ENCODE measurements at places on chromosomes 7 and 10.

- peak; percentile 71 for DNase-seq
These were observed 544 bp downstream of the GPRIN2 start for GRCh38 chr10:46555713-46556514.

- no peak for DNase-seq
These were observed 40.5 kb downstream of the NRBF2 start for GRCh38 chr10:63173468-63174232.

GRCh38 chr7:91408388-91409154 is 144.3 kb downstream of the FZD1 start:
- DNase-seq = peak; percentile 17

GRCh38 chr7:112045222-112045621 is 161.0 kb downstream of the DOCK4 start:
- no peak for DNase-seq

- no peak for DNase-seq
These were observed 11.5 kb downstream of the CISD1 start for GRCh38 chr10:58280477-58280876.

- no peak for DNase-seq
These were observed 86.8 kb upstream of the CACNA2D1 start for GRCh38 chr7:82530361-82530760.

GRCh38 chr7:140512317-140513000 is 33.2 kb upstream of the MKRN1 start:
- DNase-seq = peak; percentile 90

- DNase-seq = no peak
These were observed 73.3 kb downstream of the DLG5 start for GRCh38 chr10:77853256-77853655.

GRCh38 chr10:54139819-54140428 is 661.1 kb downstream of the PCDH15 start:
- DNase-seq = no peak

- no peak for DNase-seq
These were observed 13.1 kb downstream of the CCNY start for GRCh38 chr10:35349389-35349915.

DNA sequence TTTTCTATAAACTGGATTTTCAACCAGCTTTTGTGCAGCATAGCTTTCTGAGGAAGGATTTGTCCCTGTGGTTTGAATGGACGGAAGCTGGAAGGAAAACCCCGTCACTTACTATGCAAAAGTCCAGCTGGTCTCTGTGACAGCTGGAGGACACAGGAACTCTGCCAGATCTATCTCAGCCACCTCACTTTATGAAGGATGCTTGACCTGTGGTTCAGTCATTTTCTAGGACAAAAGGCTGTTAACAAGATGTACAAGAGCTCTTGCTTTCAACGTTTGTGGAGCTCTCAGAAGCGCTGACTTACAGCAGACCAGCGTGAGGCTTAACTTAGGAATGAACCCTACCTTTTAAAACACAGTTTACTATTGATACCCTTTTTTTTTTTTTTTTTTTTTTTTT is 90.8 kb downstream of the CREM start:
- DNase-seq = peak; percentile 88

GRCh38 chr7:70539205-70539604 is 592.7 kb upstream of the GALNT17 start:
- DNase-seq = no peak

- no peak for DNase-seq
These were observed 16.7 kb downstream of the BHLHA15 start for GRCh38 chr7:98227939-98228338.

DNA sequence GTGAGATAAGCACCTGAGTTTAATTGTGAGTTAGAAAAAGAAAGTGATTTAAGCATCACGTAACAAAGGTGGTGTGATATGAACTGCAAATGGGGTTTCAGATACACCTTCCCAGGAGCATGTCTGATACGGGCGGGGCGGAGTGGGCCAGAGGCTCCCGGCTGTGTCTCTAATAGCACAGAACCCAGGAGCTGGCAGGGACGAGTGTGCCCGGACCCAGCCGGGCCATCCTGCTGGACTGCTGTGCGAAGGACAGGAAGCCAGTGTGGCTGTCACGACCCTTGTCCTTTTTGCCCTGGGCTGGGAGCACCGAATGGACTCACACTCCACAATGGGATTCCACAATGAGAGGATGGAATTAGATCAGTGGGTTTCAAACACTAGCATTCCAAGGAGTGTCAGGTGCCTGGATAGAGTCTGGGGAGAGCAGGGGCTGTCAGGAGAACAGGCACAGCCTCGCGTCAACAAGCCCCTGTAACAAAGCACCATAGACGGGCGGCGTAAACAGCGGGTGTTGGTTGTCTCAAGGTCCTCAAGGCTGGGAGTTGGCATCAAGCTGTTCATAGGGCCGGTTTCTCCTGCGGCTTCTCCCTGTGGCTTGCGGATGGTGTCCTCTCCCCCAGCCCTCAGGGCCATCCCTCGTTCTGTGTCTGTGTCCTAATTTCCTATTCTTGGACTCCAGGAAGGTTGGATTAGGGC is 242.6 kb upstream of the PITRM1 start:
- no peak for DNase-seq

- DNase-seq = no peak
These were observed 39.6 kb downstream of the NUP205 start for GRCh38 chr7:135597181-135597925.

- no peak for DNase-seq
These were observed 6.9 kb downstream of the KLF6 start for GRCh38 chr10:3777981-3778691.

- DNase-seq = peak; percentile 22
These were observed 113.5 kb downstream of the ITGB8 start for GRCh38 chr7:20444030-20444800.

DNA sequence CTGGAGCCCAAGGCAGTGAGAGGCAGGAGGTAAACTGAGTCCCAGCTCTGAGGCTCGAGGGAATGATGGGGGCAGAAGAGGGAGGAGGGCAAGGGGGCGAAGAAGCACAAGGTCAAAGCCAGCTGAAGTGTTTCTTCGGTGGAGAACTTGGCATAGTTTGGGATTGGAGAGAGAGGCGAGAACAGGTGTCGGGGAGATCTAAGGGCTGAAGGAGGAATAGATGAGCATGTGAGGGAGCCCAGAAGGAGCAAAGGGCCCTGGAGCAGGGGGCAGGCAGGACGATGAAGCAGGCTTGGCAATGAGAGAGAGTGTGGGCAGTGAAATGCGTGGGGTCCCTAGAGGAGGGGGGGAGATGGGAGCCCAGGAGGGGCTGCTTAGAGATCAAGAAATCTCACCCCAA is 35.9 kb downstream of the SH3PXD2A start:
- no peak for DNase-seq

DNA sequence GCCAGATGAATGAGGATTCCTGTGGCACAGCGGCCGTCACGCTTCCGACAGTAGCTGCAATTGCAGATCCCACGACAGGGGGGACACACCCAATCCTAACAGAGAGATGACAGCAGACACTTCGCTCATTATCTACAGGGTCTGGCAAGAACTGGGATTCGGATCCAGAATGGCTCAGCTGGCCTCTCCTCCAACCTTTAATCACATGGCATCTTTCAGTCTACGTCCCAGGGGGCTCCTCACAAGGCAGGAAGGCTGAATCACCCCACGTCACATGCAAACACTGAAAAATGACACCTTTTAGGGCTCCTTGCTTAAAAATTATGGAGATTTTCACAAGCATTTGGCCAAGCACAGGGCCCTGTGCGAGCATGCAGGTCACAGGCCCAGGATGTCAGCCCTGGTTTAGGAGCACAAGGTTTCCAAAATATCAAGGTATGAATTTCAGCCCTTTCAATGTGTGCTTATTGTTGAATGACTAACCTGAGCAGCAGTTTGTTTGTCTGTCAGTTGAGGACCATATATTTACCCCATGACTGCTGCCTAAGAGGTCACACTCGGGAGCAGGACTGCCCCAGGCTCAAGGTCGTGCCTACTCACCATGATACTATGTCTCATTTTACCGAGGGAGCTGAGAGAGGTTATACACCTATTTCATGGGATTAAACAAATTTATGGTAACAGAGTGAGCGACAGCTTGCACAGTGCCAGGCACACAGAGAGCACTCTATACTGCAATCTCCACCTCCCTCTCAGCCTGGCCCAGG is 42.5 kb downstream of the CDCA7L start:
- no peak for DNase-seq

- DNase-seq = no peak
These were observed 149.3 kb downstream of the NXPH1 start for GRCh38 chr7:8582728-8583127.

DNA sequence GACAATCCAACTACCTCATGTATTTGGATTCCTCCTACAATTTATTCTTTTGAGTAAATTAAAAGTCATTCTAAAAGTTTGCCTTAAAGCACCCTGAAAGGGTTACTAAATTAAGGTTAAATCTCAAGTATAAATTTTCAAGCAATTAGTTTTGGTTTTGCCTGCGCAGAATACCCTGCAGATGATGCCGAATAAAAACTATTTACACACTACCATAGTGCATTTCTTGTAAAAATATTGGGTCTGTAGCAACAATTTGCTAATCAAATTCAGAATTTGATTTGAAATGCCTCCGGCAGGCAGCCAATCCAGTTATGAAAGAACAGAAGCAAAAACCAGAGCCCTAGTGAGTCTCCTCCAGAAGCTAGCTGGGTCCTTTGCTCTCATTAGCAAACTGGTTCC is 122.2 kb downstream of the TWIST1 start:
- DNase-seq = no peak

DNA sequence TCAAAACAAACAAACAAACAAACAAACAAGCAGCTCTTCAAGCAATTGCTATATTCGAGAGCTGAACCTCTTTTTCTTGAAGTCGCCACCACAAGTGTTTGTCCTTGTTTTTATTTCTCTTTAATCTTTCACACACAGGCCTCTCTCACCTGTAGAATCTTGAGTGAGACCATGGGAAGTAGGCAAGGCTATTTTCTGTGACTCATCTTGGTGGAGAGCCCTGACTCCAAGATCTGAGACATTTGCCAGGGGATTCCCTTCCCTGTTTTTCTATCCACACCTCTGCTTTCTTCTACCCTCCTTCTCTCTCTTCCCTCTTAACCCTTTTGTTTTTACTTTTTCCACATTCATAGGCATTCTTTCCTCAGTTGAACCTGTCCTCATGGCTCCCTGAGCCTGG is 8.0 kb upstream of the TAS2R60 start:
- no peak for DNase-seq

DNA sequence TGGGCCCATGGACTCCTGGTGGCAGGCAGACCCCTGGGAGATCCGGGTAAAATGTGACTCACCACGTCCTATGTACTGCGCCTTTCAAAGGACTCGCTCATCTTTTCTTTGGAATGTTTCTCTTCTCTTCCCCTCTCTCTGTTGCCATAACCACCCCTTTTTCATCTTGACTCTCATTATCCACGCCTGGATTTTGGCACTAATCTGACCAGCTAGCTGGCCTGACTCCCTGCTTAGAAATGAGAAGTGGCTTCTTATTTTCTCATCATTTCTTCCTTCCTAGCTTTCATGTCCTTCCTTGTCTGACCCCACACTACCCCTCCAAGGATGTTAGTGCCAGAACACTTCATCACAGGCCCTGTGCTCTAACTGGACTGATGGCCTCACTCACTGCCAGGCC is 98.0 kb upstream of the FAM171A1 start:
- no peak for DNase-seq

GRCh38 chr10:7606951-7607404 is 59.8 kb downstream of the ITIH5 start:
- DNase-seq = no peak

- peak; percentile 37 for DNase-seq
These were observed 212.7 kb downstream of the HERPUD2 start for GRCh38 chr7:35482231-35482630.

DNA sequence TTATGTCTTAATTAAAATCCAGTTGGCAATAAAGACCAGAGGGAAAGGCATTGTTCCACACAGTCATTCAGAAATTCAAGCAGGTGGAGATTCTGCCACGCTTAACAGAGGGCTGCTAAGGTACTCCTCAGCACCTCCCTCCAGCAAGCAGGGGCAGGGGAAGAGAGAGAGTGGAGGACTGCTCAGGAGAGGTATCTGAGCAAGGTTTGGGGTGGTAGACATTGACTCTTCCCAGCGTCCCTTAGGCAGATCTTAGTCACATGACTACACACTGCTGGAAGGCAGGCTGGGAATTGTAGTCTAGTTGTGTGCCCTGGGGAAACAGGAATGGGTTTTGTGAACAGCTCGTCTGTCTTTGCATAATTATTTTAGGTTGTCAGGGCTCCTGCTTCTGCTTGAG is 181.6 kb downstream of the NPSR1 start:
- DNase-seq = no peak

DNA sequence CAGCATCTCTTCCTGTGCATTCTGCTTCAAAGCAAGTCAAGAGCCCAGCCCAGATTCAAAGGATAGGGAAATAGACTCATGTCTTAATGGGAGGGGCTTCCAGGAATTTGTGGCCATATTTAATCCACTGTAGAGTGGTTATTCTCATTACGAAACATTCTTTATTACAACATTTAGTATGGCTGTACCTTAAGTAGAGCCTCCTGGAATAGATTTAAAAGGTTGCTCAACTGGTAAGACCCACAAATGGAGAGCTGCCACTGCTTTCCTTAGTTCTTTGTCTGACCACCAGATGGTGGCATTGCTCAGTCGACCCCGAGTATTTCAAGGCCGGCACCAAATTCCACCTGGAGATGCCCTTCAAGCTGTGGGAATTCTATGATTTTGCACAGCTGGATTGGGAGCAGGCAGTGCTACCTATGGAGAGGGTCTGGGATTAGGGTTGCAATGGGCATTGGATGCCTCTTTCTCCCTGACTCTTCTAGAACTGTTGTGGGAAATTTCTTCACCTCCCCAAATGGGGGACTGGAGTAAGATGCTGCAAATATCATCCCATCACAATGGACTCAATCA is 102.2 kb downstream of the RBM20 start:
- peak; percentile 82 for DNase-seq

DNA sequence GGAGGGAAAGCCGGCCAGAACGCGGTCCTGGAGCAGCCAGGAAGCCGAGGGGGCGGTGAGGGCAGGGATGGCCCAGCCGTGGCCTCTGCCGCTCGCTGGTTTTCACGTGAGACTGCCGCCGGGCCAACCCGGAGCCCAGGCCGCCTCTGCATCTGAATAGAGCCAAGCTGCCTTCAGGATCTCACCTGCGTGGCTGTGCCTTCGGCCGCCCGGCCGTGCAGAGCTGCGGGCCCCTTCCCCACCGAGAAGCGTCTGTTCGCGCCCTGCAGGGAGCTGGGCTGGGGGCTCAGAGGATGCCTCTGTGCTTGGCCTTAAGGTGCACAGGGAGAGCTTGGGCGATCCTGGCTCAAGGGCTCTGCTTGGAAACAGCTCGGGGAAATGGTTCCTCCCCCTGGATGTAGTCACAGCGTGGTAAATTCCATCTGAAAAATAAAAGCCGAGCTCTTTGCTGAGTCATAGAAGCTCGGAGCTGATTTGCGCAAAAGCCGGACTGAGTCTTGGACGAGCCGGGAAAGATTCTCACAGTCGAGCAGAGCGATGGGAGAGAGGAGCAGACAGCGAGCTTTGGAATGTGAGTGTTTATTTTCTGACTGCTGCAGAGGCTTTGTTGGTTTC is at the start of gene JAKMIP3:
Gene JAKMIP3, plus strand, starts transcription at position 456 of the 615 bp plus-strand sequence. CDS start 38,863 bp downstream, outside the sequence.
- DNase-seq = peak; percentile 78
